Thyroid gland (tissue), 4 donors: ENCODE measurements at places on chromosomes 6 and 20.

DNA sequence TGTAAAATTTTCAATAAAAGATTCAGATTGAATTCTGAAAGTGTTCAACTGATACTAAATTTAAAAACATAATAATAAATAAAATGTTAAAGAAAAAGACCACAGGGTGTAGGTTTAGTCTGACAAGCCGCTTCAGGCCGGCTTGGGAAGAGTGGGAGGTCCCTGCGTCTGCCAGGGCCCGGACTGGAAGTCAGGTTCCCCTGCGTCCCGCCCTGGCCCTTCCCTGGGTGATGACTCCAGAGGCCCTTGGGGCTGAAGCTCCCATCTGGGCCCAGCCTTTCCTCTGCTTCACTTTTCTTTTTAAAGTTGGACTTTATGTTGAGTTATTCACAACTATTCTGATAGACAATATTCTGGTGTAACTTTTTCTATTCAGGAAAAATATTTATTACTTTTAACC, 93.3 kb downstream of the SMOC2 start:
- no peak overlapping the region for H3K4me3 ChIP-seq
- H3K4me1 ChIP-seq, result peaks cover 5% of the 10 kb centered on the region
- no peaks in the 10 kb centered on the region for H3K36me3 ChIP-seq
- no peak for DNase-seq
- H3K27ac ChIP-seq, result no peak overlapping the region

GRCh38 chr6:45783716-45784115, 231.9 kb downstream of the CLIC5 start:
- no peaks in the 10 kb centered on the region for H3K36me3 ChIP-seq
- H3K27ac ChIP-seq, result no peak overlapping the region
- DNase-seq, result no peak

- no peak overlapping the region for H3K4me3 ChIP-seq
- no peaks in the 10 kb centered on the region for H3K27me3 ChIP-seq
- DNase-seq, result no peak
- no peaks in the 10 kb centered on the region for H3K36me3 ChIP-seq
- H3K4me1 ChIP-seq, result peaks cover 20% of the 10 kb centered on the region
- no peak overlapping the region for H3K27ac ChIP-seq
Observed at GRCh38 chr6:3426927-3427686, 29.7 kb downstream of the SLC22A23 start.

- no peaks in the 10 kb centered on the region for H3K36me3 ChIP-seq
- DNase-seq, result no peak
- no peaks in the 10 kb centered on the region for H3K4me1 ChIP-seq
- no peak overlapping the region for H3K4me3 ChIP-seq
- H3K27me3 ChIP-seq, result no peaks in the 10 kb centered on the region
Observed at GRCh38 chr20:8408587-8409307, 276.7 kb downstream of the PLCB1 start.

- H3K4me1 ChIP-seq, result no peaks in the 10 kb centered on the region
- no peaks in the 10 kb centered on the region for H3K36me3 ChIP-seq
- no peak overlapping the region for H3K4me3 ChIP-seq
- H3K27me3 ChIP-seq, result no peaks in the 10 kb centered on the region
Observed at GRCh38 chr6:79334674-79335073, 100.2 kb upstream of the HMGN3 start.

DNA sequence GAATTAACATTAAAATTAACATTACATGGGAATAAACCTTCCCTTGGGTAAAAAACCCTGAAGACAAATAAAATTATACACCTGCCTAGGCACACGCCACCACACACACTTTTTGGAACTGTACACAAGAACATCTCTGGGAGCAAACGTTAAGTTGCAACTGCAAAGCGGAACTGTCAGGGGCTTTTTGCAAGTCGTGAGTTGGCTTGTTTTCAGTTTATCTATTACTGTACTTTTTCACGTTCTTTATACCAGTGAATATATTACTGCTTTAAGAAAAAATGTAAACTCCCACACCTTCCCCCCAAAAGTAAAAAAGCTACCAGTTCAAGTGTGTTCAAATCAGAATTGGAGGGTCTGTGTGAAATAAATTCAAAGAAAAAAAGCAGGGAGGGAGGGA, 65.5 kb upstream of the NFATC2 start:
- H3K4me1 ChIP-seq, result no peaks in the 10 kb centered on the region
- peaks cover 15% of the 10 kb centered on the region for H3K36me3 ChIP-seq
- no peak overlapping the region for H3K27ac ChIP-seq
- DNase-seq, result no peak
- H3K4me3 ChIP-seq, result no peak overlapping the region

DNA sequence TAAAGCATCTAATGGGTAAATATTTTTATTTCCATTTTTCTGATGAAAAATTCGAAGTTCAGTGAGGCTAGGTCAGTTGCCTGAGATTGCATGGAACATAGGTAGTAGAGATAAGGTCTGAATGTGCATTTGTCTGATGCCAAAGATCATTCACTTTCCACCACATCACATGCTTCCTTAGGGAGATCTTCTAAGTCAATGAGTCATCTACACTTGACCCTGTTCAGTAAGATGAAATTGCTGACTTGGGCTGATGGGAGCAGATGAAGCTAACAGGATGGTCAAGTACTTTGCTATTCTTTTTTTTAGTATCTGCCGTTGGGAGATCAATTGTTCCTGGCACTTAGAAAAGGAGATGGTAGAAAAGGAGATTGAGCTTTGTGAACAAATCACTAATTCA, 511.3 kb downstream of the PHF3 start:
- no peaks in the 10 kb centered on the region for H3K27me3 ChIP-seq
- H3K27ac ChIP-seq, result no peak overlapping the region
- H3K36me3 ChIP-seq, result no peaks in the 10 kb centered on the region

DNA sequence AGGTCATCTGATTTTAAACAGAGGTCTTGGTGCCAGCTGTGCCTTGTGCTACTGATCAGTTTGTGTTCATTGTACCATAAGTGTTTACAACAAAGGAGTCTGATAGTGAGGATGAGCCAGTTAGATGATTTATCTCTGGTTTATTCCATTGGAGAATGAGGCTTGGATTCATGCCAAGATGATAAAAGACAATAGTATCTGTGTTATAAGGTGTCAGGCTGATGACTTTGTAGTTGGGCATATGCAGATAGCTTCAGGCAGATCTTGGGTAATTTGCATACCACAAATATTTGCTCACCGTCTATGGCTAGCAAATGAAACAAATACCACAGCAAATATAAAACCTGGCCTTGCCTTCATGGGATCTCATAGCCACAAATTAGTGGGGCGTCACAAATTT, 43.3 kb upstream of the PHACTR2 start:
- no peaks in the 10 kb centered on the region for H3K4me1 ChIP-seq
- no peak for DNase-seq
- H3K27me3 ChIP-seq, result no peaks in the 10 kb centered on the region
- no peak overlapping the region for H3K4me3 ChIP-seq
- no peak overlapping the region for H3K27ac ChIP-seq

GRCh38 chr6:897528-898207, 204.7 kb upstream of the EXOC2 start:
- H3K27ac ChIP-seq, result no peak overlapping the region
- no peaks in the 10 kb centered on the region for H3K4me1 ChIP-seq
- H3K27me3 ChIP-seq, result no peaks in the 10 kb centered on the region
- no peak overlapping the region for H3K4me3 ChIP-seq

DNA sequence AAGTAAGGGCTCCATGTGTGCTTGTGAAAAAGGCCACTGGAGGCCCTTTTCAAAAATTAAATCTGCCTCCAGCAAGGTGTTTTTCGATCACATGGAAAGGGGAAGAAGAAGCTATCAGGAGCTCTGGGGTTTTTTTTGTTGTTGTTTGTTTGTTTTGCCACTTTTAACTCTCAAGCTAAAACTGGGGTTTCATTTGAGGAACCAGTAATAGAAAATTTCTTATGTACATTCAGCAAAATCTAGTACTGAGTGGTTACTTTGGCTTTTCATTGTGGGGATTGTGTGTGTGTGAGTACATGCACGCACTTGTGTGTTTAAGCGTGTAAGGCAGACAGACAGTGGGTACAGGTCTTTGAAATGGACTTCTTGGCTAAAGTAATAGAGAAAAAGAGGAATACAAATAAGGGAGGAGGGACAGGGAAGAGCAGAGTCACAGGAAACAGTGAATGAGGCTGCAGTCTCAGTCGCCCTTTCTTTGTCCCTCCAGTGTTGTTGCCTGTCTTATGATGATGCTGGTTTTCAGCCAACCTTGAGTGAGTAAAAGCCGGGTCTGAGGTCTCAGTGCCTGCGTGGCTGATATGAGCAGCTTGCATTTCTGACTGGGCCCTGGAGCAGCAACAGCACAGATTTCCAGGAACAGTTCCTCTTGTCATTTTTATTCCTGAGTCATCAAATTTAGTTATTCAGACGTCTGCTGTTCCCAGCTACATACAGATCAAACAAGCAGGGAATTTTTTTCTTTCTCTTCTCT, 26.2 kb downstream of the SLC16A10 start:
- peak; percentile 54 for DNase-seq
- no peak overlapping the region for H3K4me3 ChIP-seq
- H3K27me3 ChIP-seq, result no peaks in the 10 kb centered on the region
- no peak overlapping the region for H3K27ac ChIP-seq

GRCh38 chr20:58945965-58946631, 35.0 kb upstream of the NELFCD start:
- H3K27ac ChIP-seq, result no peak overlapping the region
- H3K27me3 ChIP-seq, result no peaks in the 10 kb centered on the region
- no peak overlapping the region for H3K4me3 ChIP-seq
- DNase-seq, result no peak
- no peaks in the 10 kb centered on the region for H3K36me3 ChIP-seq

DNA sequence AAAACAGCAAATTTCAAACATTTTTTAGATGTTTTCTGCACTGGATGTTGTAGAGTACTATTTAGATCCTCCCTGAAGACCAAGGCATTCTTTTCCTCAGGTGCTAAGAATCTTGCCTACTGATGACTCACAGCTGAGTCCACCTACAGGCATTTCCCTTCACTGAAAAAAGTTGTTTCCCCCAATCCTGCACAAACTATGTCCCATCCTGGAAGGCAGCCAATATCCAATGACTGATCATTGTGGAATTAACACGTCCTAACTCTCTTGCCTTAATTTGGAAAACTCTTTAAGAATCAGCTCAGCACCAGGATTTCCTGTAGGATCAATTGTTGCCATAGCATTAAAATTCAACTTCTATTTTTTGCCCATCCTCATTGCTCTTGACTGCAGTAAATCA, 268.4 kb upstream of the IRAK1BP1 start:
- no peak for DNase-seq
- H3K36me3 ChIP-seq, result no peaks in the 10 kb centered on the region
- H3K4me1 ChIP-seq, result no peaks in the 10 kb centered on the region
- no peaks in the 10 kb centered on the region for H3K27me3 ChIP-seq

GRCh38 chr6:64847396-64847795, 859.6 kb downstream of the EYS start:
- no peak overlapping the region for H3K27ac ChIP-seq
- no peaks in the 10 kb centered on the region for H3K4me1 ChIP-seq
- DNase-seq, result no peak
- no peaks in the 10 kb centered on the region for H3K27me3 ChIP-seq
- no peaks in the 10 kb centered on the region for H3K36me3 ChIP-seq

DNA sequence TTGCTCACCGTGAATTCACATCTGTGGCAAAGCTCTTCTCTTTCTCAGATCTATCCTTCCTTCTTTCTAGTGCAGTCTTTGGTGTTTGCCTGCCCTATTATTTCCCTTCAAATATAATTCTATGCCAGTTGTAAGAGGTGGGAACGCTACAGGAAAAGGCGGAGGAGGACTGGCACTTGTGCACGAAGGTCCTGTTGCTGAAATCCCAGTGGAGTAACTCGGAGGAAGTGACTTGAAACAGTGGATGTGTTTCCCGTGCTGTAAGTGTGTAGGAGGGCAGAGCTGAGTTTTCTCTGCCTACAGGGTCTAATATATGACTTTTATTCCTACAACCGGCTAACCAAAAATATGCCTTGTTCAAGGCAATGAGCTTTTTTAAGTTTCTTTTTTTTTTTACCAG, 754.8 kb downstream of the QKI start:
- H3K27ac ChIP-seq, result no peak overlapping the region
- H3K36me3 ChIP-seq, result no peaks in the 10 kb centered on the region
- H3K4me1 ChIP-seq, result no peaks in the 10 kb centered on the region
- H3K27me3 ChIP-seq, result no peaks in the 10 kb centered on the region
- H3K4me3 ChIP-seq, result no peak overlapping the region
- no peak for DNase-seq

GRCh38 chr20:57003012-57003411, 263.4 kb downstream of the BMP7 start:
- H3K27me3 ChIP-seq, result no peaks in the 10 kb centered on the region
- H3K27ac ChIP-seq, result no peak overlapping the region
- DNase-seq, result no peak
- no peaks in the 10 kb centered on the region for H3K36me3 ChIP-seq

DNA sequence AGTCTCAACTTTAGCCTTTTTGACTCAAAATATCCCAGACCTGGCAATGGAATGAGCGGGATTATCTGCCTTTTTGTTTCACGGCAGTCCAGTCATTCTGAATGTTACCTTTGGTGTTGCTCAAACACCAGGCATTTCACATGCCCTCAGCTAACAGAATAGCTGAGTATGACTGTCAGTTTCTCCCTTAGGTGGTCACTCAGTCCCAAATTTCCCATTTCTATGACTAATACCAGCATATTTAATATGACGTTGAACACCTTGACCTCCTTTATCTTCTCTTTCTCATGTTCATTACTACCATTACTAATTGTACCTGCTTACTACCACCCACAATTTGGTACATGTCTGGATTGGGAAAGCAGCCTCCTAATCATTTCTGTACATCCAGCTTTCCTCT, 65.2 kb downstream of the EDN1 start:
- no peak overlapping the region for H3K27ac ChIP-seq
- no peaks in the 10 kb centered on the region for H3K36me3 ChIP-seq
- H3K4me3 ChIP-seq, result no peak overlapping the region
- H3K4me1 ChIP-seq, result peaks cover 9% of the 10 kb centered on the region
- no peaks in the 10 kb centered on the region for H3K27me3 ChIP-seq
- no peak for DNase-seq

DNA sequence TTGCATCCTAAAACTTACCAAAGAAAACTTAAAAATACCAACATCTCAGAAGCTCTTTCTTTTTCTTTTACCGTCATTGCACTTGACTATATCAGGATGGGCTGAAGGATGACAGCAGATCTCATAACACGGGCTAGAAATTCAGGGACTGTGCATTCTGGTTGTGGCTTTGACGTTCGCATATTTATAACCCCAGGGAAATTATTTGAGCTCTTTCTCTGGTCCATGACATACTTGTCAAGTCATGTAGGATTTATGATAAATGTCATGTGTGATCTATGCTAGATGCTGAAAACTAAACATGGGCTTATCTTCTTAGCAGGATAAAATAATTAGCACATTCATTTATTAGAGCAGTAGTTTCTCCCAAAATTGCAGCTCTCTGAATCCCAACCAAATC, 74.4 kb upstream of the SAMD5 start:
- no peaks in the 10 kb centered on the region for H3K27me3 ChIP-seq
- no peaks in the 10 kb centered on the region for H3K4me1 ChIP-seq
- no peak for DNase-seq
- H3K36me3 ChIP-seq, result no peaks in the 10 kb centered on the region
